ENCODE measurements at places on chromosomes 12 and 14. TPM values are rescaled to one million over a fixed set of nuclear protein-coding genes. Genes with fewer than 3 reads are reported as not detected.

SRRM4 gene
- not detected for total RNA-seq

RD3L gene
- total RNA-seq, result not detected

PRH1 gene
- total RNA-seq, result not detected

RNASE9 gene
- total RNA-seq, result not detected

BMP4 gene
- 33.1 TPM for total RNA-seq

TMTC1 gene
- 176 TPM for total RNA-seq

OR4E2 gene
- not detected for total RNA-seq

CLEC9A gene
- total RNA-seq, result not detected

DNA sequence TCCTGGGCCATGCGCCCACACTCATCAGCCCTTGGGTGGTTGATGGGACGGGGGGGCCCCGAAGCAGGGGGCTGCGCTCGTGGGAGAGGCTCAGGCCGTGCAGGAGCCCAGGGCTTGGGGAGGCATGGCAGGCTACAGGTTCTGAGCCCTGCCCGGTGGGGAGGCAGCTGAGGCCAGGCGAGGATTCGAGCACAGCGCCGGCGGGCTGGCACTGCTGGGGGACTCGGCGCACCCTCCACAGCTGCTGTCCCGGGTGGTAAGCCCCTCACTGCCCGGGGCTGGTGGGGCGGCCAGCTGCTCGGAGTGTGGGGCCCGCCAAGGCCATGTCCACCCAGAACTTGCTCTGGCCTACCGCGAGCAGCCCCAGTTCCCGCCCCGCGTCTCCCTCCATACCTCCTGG, 295.8 kb upstream of the SEL1L start:
- DNase-seq, result no peak

- no peak for DNase-seq
Observed at GRCh38 chr12:53966085-53966384, 6.9 kb upstream of the HOXC11 start.

- no peak for DNase-seq
Observed at GRCh38 chr12:65093606-65094005, 27.5 kb downstream of the WIF1 start.

- no peak for DNase-seq
Observed at GRCh38 chr12:121678716-121679300, 9.4 kb upstream of the MORN3 start.

DNA sequence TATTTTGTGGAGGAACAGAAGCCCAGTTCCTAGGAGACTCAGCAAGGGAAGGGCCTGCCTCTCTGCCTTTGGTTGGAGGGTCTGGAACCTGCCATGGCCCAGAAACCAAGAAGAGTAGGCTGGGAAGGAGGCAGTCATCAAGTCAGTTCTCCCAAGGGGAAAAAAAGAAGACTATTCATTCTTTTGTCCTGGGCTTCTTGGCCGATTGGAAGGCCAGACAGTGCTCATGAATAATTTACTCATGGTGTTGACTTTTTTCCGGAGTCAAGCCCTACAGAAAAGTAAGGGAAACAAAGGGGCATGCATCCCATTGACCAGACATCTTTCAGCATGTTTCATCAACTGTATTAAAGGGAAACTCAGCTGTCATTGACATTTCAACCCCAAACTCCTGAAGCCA, 168.1 kb downstream of the PRKCH start:
- DNase-seq, result no peak

DNA sequence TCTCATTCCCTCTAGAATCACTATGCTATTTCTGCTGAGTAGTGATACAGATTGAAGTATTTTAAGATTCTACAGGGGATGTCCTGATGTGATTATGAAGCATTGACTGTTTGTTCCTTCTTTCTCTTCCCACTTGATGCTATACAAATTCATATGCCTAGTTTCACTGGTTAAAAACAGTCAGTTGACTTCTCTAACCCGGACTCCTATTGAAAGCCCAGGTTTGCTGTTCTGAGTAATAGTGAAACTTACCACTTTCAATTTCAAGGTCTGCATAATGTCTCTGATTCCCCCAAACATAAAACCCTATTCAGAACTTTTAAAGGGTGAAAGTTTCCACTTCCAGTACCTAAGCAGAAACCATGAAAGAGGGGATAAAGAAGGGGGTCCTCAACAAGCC, 117.7 kb upstream of the RPL10L start:
- DNase-seq, result no peak

GRCh38 chr12:112207397-112207924, 82.1 kb downstream of the TRAFD1 start:
- DNase-seq, result no peak

GRCh38 chr14:34053666-34054065, 102.8 kb upstream of the EGLN3 start:
- DNase-seq, result no peak

DNA sequence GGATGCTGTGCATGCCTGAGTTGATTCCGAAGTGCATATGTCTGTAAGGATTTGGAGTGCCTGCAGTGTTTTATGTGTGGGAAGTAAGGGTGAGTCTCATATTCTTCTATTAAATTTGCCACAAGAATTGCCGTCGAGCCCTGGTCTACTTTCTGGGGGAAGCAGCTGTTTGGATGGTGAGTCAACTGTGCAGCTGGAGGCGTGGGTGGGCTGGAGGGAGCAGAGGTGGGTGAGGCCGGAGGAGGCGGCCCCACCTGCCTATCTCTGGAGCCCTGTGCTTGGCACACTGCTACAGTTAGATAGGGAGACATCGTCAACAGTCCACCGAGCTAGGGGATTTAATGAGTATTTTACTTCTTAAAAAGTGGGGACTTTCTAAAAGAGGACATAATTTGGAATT, 9.7 kb downstream of the GLRX5 start:
- no peak for DNase-seq

GRCh38 chr12:66637699-66638301, 41.1 kb downstream of the GRIP1 start:
- no peak for DNase-seq

GRCh38 chr14:50542941-50543418, 10.6 kb upstream of the MAP4K5 start:
- no peak for DNase-seq

DNA sequence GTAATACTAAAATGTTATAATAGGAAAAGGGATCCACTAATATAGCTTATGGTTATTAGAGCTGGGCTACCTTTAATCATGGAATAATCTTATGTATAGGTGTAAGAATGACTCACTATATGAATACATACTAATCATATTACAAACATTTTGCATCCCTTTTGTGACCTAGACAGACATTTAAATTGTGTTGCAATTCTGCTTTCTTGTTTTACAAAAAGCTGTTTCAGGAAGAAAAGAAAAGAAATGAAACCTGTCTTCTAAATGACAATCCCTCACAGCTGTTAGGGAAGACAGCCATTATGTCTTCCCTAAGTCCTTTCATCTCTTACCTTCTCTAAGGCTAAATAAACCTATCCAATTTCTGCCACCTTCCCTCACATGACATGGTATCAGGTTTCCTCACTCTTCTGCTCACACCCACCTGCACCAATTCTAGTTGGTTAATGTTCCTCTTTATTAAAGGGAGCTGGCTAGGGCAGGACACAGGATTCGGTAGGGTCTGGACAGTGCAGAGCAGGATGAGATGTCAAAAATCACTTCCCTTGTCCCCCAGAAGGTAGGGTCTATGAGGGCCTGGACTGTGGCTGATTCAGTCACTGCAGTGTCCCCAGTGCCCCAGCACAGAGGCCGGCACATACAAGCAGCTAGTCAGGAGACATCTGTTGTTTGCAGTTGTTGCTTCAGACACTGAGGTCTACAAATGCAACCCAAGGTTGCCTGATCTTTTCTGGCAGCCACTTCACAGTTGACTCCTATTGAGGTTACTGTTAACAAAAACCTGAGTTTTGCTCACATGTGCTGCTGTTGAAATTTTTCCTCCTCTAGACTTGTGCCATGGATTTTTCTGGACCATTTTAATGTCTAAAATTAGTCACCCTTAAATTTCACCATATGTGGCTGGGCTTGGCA, 3.7 kb downstream of the DHRS7 start:
- no peak for DNase-seq

- peak; percentile 49 for DNase-seq
Observed at GRCh38 chr12:92143686-92144630, 1.7 kb downstream of the BTG1 start.

Measured in ascending aorta (tissue), 2 donors.